Cerebellar nuclear complex (tissue), 1 donor: ENCODE measurements at places on chromosomes 1 and 21.
A peak's percentile ranks its signal among the peaks of the same experiment; 100 is the strongest.

- DNase-seq: no peak
These were observed 37.2 kb upstream of the EPHA8 start for GRCh38 chr1:22526098-22526497.

GRCh38 chr1:98325646-98326440, 335.7 kb upstream of the SNX7 start:
- DNase-seq: no peak

- no peak for DNase-seq
These were observed 398.3 kb downstream of the DUSP10 start for GRCh38 chr1:221343607-221344006.

GRCh38 chr1:183472488-183473216, at the start of gene SMG7:
SMG7 (plus strand) TSS chr1:183472499; CDS start chr1:183472621, 122 bp downstream.
- DNase-seq: peak; percentile 23

- DNase-seq: no peak
These were observed 1.6 kb downstream of the STX12 start for GRCh38 chr1:27774654-27775053.

- DNase-seq: no peak
These were observed 41.2 kb downstream of the NME7 start for GRCh38 chr1:169326261-169326955.

GRCh38 chr1:36735939-36736730, 253.4 kb upstream of the CSF3R start:
- no peak for DNase-seq

- DNase-seq: no peak
These were observed 49.2 kb downstream of the COQ8A start for GRCh38 chr1:226989085-226989920.

DNA sequence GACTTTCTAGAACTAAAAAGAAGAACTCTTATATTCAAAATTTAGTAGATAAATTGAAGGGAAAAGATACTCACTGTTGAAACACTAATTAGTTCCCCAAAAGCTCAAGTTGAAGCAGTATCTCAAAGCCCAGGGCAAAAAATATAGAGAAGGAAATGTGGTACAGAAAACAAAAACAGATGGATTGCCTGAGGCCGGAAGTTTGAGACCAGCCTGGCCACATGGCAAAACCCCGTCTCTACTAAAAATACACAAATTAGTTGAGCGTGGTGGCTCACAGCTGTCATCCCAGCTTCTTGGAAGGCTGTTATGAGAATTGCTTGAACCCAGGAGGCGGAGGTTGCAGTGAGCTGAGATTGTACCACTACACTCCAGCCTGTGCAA, 36.0 kb downstream of the FAM177B start:
- peak; percentile 43 for DNase-seq

GRCh38 chr1:51240084-51240483, 4.0 kb downstream of the RNF11 start:
- DNase-seq: no peak

GRCh38 chr1:67332653-67333529, 25.2 kb downstream of the IL12RB2 start:
- DNase-seq: no peak
